ENCODE measurements at places on chromosomes 7 and 10.

GRCh38 chr7:43764039-43764761 is 5.7 kb downstream of the BLVRA start:
- DNase-seq: peak; percentile 74

DNA sequence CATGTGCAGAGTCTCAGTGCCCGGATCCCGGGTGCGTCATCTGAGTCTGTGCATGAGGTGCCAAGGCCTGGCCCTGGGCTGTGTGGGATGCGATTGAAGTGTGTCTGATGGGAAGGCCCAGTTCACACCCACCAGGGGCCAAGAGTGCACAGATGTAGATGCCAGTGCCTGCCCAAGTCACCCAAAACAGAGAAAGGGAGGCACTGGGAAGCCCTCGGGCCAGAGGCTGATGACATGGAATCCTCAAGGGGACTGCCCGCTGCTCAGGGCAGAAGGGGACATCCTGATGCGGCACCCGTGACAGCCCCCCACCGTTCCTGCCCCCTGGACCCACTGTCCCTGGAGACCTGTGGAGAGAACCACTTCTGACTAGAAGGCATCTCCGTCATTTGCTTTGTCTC is 72.2 kb upstream of the ZNF479 start:
- DNase-seq: no peak

DNA sequence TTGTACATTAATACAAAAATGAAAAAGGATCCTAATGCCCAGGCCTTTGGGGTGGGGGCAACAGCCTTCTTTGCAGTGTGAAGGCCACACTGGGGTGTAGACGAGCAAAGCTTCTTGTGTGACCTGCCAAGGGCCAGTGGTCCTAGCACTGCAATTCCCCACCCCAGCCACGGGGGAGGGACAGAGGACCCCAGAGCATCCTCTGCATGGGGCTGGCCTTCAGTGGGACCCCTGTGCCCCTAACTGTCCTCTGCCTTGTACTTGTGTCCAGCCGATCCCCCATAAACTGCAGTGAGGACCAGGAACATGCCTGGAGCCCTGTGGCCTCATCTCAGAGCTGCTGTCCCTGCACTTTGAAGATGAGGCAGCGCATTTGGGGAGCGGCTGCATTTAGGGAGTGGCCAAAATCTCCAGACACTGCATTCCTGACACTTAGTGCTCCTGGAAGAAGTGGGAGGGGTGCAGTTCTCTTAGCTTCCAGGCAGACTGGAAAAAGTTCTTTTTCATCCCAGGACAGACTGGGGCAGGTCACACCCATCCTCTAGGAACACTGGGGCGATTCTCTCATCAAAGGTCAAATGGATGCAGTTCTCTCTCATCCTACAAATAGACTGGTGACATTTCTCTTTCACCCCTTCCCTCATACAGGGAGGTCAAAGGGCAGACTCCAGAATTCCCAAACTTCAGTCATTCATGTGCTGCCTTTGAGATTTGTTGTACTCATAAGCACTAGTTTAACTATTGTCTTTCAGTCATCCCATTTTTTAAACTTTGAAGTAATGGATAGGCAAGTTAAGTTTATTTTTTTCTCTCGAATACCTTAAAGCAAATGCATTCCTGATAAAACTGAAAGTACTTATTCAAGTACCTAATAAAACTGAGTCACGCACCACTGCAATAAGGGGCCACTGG is 922 bp upstream of the MYO1G start:
- no peak for DNase-seq

GRCh38 chr10:69320521-69320920 is 42.2 kb downstream of the HK1 start:
- no peak for DNase-seq

GRCh38 chr10:44477046-44477425 is 92.1 kb upstream of the CXCL12 start:
- no peak for DNase-seq

DNA sequence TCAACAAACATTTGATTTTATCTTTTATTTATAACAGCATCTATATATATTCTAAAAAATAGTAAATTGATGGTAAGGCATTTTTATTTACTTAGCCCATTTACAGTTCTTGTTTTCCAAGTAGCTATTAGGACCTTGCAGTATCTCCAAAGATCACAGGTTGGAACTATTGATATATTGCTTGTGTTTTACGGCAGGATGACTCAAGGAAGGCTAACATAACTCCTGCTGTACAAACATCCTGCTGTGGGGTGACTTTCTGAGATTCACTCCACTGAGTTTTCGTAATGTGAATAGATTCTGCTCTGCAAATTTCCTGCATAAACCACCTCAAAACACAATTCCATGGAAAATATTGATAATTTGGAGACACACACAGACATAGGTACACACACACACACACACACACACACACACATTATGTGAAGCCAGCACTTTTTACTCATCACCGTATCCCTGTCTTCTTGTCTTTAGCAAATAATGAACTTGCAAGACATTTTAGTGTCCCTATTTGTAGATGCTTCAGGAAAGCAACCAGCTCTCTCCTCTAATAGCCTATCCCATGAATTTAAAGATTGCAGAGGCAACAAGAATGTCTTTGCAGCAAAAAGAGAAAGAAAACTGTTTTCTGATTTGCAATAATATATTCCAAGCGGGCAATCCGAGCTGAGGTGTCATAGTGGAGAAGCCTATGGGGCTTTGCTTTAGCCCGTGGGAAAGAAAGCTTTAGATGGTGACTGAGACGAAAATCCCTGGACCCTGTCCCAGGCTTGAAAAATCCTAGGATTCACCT is 722 bp downstream of the AGR2 start:
- DNase-seq: no peak

DNA sequence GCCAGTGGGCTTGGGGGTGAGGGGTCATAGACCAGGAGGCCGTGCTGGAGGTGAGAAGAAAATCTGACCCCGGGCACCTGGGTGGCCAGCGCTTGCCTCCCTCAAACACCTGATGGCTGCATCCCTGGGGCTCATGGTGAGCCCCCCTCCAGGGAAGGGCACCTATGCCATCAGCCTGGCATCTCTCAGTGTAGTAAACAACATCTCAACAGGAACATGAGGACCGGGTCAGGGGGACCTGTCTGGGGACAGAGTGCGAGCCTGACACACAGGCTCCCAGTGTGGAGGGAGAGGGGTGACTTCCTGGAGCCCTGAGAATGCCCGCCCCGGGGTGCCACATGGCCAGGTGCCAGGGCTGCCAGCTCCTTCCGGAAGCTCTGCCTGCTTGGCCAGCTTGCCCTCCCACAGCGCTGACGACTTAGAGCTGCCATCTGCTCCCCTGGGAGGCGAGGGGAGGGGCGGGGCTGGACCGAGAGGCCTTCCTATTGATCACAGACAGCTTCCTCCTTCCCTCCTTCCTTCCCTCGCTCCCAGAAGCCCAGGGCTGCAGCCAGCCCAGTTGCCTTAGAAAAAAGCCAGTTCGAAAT is 12.3 kb downstream of the STX1A start:
- DNase-seq: peak; percentile 31

DNA sequence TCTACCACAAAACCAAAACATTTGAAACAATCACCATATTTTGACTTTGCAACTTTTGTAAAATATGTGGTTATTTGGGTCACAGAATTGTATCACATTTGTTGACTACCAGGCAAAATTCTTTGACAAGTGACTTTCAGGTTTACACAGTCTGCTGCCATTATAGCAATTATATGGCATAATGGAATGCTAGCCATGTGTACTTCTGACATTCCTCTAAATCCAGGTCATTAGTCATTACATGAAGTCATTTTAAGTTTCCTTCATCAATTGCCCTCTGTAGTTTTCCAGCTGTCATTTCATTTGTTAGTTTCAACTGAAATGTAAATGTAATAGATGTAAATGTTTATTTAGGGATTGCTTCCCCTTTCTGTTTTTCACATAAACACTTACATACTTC is 137.5 kb downstream of the IMMP2L start:
- DNase-seq: no peak

DNA sequence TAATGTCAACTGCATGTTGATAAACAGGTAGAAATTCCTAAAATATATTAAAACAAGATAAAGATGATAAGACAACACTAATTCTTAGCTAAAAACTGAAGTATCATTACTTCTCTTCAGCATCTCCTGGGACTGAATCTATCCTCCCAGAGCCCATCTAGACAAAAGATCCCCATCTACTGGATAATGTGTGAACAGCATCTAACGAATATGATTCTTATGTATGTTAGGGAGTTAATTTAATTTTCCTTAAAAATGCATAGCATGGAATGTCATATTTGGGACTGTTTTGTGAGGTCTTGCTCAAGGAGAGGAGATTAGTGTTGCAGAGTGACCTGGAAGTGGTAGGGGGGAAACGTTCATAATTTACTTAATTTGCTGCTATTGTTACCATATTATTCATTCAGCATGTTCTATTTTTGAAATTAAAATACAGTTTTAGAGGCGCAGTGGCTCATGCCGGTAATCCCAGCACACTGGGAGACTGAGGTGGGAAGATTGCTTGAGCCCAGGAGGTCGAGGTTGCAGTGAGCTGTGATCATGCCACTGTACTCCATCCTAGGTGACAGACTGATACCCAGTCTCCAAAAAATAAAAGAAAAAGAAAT is 305.1 kb upstream of the CSTF2T start:
- no peak for DNase-seq

- DNase-seq: no peak
Measured at GRCh38 chr7:69476416-69476815, 121.9 kb upstream of the AUTS2 start.

- no peak for DNase-seq
Measured at GRCh38 chr7:83921271-83921940, 272.5 kb upstream of the SEMA3E start.

DNA sequence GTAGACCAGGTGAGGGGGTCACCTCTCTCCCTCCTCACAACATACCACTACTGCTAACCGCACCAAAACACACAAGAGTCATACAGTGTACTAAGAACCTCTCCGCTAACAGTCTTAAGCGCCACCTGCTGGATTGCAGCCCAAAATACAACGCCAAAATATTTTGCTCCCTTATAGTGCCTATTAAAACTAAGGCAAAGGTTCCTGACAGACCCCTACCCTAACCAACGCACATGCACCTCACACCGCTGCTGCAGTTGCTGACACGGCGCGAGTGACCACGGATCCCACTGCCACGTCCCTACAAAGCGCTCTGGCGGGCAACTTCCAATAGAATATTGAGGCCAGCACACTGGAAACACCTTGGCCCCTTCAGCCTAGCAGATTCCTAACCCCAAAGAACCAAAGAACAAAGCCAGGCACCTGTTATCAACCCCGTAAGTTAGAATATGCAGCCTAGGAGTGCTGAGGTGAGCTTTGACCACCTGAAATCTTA is 563.6 kb upstream of the SEMA3D start:
- DNase-seq: peak; percentile 25

GRCh38 chr7:80216996-80217842 is 82.6 kb downstream of the GNAI1 start:
- no peak for DNase-seq

GRCh38 chr10:93344691-93345090 is 137.4 kb downstream of the MYOF start:
- DNase-seq: no peak

DNA sequence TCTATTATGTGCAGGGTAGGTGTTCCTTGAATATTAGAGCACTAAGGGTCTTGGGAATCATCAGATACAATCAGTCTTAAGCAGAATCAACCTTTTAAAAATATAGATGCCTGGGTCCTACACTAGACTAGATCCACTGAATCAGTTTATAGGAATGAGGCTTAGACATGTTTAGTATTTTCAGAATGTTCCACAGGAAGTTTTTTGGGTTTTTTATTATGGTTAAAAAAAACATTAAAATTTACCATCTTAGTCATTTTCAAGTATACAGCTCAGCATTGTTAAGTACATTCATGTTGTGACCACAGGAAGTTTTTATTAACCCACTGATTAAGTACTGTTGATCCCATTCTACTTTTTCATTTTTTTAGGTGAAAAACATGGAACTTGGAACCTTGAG is 135.7 kb downstream of the LCOR start:
- no peak for DNase-seq

DNA sequence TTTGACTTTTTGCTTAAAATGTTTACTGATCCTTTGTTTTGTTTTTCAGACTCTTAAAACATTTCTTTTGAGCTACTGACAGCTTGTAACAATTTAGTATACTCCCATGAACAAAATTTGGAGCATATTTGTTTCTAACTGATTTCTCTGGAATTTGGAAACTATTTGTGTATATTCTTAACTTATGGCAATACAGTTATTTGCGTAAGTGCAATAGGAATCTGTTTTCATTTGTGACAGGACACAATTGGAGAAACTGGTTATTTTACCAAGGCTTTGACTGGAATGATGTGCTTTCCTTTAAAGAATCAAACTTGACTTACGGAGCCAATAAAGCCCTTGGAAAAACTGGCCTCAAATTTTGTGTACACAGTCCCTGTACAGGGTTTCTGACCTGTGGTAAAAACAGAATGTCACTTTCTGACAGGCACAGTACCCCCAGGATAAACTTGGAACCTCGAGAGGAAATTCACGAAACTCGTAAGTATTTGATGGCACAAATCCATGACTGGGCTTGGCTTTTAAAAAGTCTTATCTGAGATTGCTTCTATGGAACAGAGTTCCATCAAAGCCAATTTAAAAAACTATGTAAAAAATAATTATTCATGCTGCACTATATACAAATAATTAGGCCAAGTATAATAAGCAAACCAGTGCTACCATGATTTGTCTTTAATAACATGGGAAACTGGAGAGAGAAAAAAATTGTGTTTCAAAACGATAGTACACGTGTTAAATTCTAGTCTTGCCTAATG is 70.4 kb downstream of the ST8SIA6 start:
- DNase-seq: no peak

GRCh38 chr10:120735773-120736371 is 115.3 kb upstream of the WDR11 start:
- DNase-seq: no peak
